ENCODE measurements at places on chromosomes 13 and 19.

DNA sequence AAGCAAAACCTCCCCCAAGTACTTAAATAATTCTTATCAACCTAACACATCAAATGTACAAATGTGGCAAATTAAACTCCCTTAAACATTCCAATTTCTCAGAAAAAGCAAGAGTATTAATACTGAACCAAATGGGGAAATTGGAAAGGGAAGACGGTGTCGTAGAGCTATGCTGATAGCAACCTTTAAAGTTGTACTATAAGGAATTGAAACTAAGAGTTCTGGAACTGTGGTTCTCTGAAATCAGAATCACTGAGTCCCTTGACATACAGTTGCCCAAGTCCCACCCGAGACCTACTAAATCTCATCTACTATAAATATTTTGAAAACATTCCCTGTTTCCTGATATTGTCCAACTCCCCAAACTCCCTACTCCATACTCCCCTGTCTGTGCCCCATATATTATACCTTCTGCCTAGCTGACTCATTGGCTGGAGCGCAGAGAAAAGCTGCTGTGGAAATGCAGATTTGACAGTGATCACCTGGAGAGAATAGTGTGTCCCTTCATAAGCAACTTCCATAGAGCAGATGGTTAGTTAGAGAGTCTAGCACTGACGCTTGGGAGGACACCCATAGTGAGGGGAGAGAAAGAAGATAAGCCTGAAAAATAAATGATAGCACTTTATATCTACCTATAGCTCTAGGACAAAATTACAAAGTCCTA, 51.4 kb upstream of the ITM2B start:
- DNase-seq: no peak

- DNase-seq: no peak
These were observed 209.2 kb downstream of the TSHZ3 start for GRCh38 chr19:31139871-31140505.

- no peak for DNase-seq
These were observed 120.0 kb downstream of the CRYL1 start for GRCh38 chr13:20405691-20406090.

GRCh38 chr19:11738746-11739620, at the start of gene ZNF823:
Gene ZNF823, minus strand, starts transcription at chr19:11738946. Its CDS starts 127 bp downstream, at chr19:11738819.
- peak; percentile 97 for DNase-seq

DNA sequence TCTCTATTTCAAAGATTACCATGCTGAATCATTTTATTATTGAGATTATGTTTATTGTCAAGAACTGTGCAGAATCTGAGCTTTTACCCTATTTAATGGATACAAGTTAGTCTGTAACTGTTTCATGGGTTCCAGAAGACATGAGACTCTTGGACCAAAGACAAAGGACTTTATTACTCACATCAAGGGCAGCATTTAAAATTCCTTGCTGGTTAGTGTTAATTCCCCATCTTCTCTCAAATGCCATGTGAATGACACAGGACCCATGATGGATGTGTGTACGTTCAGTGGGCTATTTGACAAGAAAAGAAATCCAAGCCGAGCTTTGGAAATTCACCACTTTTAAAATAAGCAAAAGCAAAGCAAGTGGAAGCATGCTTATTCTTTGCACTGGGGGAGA, 139.9 kb downstream of the PCDH20 start:
- DNase-seq: no peak

- DNase-seq: no peak
These were observed 1.4 kb downstream of the FBXO27 start for GRCh38 chr19:39030854-39031367.

DNA sequence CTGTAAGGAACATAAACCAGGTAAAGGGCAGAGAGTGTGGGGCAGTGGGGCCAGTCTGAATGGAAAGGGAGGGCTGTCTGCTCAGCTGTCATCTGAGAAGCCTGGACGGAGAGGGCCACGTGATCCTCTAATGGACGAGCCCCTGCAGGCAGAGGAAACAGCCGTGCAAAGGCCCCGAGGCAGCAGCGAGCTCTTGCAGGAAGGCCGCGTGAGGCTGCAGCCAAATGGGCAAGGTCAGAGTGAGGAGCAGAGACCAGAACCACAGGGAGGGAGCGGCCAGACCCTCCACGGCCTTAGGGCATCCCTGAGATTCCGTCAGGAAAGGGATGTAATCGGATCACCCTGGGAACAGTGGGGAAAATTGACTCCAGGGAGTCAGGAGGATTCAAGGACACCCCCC, 4.4 kb downstream of the LILRB4 start:
- no peak for DNase-seq

DNA sequence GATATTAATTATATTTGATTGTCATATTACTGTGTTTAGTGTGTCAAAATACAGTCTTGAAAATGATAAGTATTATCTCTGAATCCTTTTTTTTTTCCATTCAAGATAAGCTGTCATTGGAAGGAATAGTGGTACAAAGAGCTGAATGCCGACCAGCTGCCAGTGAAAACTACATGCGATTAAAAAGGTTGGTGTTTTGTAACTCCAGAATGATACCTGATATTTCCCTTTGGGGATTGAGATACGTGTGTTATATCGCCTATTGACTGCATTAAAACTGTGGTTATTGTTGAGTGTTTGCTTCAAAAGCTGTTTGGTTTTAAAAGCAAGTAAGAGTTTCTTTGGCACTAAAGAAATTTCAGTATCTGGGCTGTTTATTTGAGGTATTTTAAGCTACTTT, 6.5 kb upstream of the KCTD4 start:
- no peak for DNase-seq

DNA sequence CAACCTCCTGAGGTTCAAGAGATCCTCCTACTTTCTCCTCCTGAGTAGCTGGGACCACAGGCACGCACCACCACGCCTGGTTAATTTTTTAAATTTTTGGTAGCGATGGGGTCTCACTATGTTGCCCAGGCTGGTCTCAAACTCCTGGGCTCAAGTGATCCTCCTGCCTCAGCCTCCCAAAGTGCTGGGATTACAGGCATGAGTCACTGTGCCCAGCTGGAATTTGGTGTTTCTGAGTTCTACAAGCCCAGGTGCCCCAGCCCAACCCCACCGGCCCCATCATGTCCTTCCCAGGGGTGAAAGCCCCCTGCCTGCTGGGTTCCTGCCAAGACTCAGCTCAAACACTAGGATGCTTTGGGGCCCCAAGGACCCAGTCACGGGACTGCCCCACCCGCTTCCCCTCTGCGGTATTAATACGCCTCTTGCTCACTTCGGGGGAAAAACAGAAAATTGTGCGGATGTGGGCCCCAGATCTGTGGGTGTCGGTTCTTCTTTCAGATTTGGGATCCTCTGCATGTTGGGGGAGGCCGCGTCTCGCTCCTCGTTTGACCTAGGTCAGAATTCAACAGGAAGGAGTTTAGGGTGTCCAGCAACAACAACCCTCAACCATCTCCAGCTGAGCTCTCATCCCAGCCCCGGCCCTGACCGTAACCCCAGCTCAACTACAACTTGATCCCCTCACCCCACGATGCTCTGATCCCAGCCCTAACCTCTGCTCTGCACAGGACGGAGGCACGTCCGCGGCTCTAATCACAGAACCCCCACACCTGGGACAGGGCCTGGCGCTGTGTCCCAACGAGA, 3.7 kb upstream of the FCER2 start:
- DNase-seq: peak; percentile 43

DNA sequence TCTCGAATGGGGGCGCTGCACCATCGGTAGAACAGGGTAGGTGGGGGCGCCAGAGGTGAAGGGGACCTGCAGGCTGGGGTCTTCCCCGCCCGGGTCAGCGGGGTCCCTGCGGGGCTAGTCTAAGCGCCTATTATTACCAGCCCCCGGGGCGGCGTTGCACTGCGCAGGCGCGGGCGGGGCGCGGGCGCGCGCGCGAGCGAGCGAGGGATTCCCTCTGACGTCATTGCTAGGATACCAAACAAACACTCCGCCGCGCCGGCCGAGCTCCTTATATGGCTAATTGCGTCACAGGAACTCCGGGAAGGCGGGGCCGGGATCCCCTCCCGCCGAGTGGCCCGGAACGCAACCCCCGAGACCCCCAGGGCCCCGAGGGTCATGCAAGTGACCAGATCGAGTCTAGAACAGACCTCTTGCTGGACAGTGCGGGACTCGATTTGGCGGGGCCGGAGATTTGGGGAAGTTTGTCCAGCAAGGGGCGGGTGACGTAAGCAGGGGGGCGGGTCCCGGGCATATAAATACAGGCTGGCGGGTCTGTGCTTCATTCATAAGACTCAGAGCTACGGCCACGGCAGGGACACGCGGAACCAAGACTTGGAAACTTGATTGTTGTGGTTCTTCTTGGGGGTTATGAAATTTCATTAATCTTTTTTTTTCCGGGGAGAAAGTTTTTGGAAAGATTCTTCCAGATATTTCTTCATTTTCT, at the start of gene FOSB:
Gene FOSB (plus strand): TSS at position 541 of the 703 bp plus-strand sequence. CDS start 591 bp downstream, outside the sequence.
- peak; percentile 76 for DNase-seq

DNA sequence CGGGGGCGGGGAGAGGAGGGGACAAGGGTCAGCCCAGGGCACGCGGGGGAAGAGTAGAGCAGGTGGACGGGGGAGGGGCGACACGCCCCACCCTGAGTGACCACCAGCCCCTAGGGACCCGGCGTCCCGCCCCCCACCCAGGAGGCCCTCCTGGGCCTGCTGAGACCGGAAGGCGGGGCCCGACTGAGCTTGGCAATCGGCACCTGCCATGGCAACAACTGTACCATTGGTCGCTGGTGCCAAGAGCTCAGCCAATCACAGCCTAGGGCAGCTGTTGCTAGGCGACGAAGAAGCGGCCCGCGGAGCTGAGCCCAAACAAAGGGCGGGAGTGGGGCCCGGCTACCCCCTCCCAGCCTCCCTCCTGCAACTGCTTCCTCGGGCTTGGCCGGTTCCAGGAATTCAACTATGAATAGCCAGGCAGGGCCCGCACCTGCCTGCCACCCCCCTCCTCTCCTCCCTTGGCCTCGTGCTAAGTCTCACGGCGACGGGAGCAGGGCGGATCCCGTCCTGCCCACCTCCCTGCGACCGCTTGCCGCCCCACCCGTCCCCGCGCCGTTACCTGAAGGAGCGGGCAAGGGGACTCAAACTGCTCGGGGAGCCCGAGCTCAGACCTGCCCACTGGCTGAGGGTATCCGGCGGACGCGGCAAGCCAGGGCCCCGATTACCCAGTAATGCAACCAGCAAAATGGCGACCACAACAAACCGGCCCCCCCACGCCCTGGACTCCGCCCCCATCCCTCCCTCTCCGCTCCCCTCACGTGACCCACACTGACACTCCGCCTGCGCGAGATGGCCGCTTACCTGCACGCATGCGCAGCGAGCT, at the start of gene DYRK1B:
Gene DYRK1B (minus strand): TSS at position 699 of the 823 bp plus-strand sequence. CDS start 2,295 bp downstream, outside the sequence.
- DNase-seq: peak; percentile 92

DNA sequence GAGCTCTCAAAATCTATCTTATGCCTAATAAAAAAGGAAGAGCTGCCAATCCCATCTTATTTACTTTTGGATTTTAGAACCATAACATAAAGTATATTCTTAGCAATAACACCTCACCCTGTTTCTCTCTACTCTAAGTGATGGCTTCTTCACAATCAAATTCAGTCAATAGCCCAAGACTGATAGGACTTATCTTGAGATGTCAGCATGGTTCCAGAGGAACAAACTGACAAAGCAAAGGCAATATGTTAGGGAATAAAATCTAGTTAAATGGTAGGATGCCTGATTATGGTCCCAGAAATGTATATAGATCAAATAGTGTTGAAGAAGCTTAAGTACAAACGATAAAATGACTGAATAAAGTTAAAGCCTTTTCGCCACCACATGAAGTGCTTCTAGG, 36.3 kb downstream of the DACH1 start:
- DNase-seq: no peak

DNA sequence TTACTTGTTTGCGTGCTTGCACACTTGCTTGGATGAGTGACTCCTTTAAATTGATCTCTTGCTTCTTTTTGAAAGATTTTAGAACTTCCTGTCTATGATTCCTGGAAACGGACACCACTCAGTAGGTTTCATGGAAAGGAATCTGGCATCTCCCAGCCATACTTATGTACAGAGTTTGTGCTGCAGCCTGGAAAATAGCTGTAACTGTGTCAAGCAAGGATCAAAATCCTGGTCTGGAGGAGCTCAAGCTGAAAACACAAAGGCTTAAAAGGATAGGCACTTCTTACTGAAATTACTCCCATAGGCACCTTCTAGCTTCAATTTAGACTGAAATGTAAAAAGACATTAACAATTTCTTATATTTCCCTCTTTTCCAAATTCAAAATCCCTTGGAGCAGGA, 1.4 kb upstream of the FREM2 start:
- DNase-seq: no peak

DNA sequence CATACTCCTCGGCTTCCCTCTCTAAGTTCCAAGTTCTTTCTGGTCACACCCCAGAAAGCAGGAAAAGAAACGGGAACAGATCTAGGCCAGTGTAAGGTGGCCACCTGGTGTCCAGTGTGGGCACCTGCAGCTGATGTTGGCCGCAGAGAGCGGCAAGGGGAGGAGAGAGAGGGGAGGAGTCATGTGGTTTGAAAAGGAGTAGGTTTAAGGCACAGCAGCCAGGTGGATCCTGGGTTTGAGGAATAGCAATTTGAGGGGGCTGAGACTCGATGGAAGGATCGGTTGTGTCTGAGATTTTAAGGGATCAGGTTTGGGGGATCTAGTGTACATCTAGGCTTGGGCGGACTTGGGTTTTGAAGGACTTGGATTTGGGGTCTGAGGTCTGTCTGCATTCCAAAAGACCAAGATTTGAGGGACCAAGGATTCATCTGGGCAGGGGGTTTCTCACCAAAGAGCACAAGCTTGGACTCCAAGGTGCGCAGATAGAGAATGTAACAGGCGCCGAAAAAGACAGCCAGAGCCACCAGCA, 1.2 kb downstream of the RABAC1 start:
- DNase-seq: no peak

DNA sequence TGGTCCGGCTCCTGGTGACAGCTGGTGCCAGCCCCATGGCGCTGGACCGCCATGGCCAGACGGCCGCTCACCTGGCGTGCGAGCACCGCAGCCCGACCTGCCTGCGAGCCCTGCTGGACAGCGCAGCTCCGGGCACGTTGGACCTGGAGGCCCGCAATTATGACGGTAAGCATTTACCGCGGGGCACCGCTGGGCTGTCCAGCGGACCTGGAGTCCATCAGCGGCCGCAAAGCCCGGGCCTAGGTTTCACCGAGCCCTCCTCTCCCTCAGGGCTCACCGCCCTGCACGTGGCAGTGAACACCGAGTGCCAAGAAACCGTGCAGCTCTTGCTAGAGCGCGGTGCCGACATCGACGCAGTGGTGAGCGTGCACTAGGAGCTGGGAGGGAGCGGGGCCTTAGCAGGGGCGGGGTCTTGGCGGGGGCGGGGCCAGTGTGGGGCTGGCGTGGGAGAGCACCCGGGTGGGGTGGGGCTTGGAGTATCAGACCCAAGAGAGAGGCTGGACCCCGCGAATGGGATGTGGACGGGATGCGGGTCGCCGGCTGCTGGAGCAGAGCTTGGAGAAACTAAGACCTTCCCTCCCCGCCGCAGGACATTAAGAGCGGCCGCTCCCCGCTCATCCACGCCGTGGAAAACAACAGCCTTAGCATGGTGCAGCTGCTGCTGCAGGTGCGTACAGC, 8.7 kb downstream of the BCL3 start:
- DNase-seq: no peak

- no peak for DNase-seq
These were observed 4.4 kb upstream of the SIN3B start for GRCh38 chr19:16824658-16825311.
